ENCODE measurements at places on chromosomes 12 and 14.
A peak's percentile ranks its signal among the peaks of the same experiment; 100 is the strongest.

DNA sequence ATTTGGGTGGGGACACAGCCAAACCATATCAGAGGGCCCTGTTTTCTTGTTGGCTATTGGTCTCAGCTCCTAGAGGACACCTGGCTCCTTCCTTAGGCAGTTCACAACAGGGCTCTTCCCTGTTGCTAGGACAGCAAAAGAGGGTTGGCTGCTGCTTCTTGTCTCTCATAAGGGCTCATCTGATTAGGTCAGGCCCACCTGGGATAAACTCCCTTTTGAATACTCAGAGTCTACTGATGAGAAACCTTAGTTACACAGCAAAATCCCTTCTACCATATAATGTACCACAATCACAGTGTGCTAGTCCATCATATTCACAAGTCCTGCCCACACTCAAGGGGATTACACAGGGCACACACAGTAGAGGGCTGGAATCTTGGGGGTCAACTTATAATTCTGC lies 49.7 kb downstream of the PPM1H start:
- no peak for DNase-seq

DNA sequence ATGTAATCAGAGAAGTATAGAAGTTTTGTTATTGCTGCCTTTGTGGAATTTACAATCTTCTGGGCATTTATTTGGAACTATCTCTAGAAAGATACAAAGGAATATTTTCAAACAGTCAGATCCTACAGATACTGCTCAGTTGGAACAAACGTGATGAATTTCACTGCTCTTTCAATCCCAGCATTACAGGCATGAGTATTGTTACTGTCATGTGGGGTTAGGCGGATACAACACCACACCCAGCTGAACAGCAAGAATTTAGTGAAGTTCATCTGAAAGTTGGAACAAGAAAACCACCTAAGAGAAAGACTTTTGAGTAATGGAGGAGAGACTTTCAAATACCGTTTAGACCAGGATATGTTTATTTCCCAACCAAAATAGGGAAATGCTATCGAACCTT lies 123.3 kb upstream of the PLXNC1 start:
- no peak for DNase-seq

GRCh38 chr12:1284611-1285010 lies 293.6 kb downstream of the ERC1 start:
- DNase-seq, result no peak

- no peak for DNase-seq
Observed at GRCh38 chr14:90627478-90627877, 188.8 kb downstream of the TTC7B start.

GRCh38 chr12:76236640-76237039 lies 111.6 kb downstream of the BBS10 start:
- DNase-seq, result no peak

DNA sequence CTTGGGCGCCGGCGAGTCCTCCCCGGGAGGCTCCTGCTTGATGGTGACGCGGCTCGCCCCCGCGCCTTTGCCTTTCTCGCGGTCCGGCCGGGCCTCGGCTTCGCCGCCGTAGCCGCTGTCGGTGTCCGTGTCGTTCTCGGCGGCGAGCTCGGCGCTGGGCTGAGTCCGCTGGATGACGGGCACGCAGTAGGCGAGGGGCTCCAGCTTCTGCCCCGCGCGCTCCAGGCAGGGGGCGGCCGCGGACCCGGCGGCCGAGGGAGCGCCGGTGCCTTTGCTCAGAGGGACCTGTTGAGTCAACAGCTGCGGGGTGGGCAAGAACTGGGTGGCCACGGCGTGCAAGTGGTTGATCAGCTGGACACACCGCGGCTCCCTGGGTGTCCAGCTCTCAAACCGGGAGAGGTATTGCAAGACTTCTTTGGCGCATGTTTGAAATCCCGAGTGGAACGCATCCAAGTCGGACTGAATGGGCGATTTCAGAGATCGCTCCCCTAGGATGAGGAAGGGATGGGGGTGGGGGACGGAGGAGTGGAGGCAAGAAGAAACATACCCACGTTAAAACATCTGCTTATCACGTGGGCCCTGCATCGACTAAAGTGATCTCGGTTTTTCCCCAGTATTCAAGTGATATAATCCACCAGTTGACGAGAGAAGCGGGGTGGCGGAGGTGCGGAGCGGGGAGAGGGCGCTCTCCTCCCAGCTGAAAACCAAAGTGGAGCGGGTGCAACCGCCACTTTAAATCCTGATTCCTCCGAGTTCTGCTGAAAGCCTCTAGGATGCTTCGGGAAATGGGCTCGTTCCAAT lies 2.0 kb downstream of the BHLHE41 start:
- DNase-seq, result peak; percentile 63

- DNase-seq, result no peak
Observed at GRCh38 chr12:130953771-130954543, at the start of gene ADGRD1. Gene ADGRD1 (plus strand): TSS chr12:130953907. CDS start chr12:130954466, 559 bp downstream.
